ENCODE measurements at places on chromosomes 11 and 22. TPM values are rescaled to one million over a fixed set of nuclear protein-coding genes. Genes with fewer than 3 reads are reported as not detected.

RAG2 gene
- not detected for total RNA-seq

TSSK2 gene
- total RNA-seq = not detected

MAPK8IP2 gene
- 0.17 TPM for total RNA-seq

OLFML1 gene
- total RNA-seq = not detected

DNAJC24 gene
- 15.8 TPM for total RNA-seq

OR4A16 gene
- total RNA-seq = not detected

GAS2 gene
- total RNA-seq = 2.0 TPM

SNX32 gene
- total RNA-seq = 1.6 TPM

LRRC74B gene
- not detected for total RNA-seq

CARD16 gene
- 9.5 TPM for total RNA-seq

- peaks cover 50% of the 10 kb centered on the region for H3K4me1 ChIP-seq
- no peak for DNase-seq
- H3K27ac ChIP-seq = no peak overlapping the region
- no peaks in the 10 kb centered on the region for H3K27me3 ChIP-seq
- H3K36me3 ChIP-seq = peaks cover 26% of the 10 kb centered on the region
These were observed 33.5 kb downstream of the SPECC1L start for GRCh38 chr22:24304062-24304675.

DNA sequence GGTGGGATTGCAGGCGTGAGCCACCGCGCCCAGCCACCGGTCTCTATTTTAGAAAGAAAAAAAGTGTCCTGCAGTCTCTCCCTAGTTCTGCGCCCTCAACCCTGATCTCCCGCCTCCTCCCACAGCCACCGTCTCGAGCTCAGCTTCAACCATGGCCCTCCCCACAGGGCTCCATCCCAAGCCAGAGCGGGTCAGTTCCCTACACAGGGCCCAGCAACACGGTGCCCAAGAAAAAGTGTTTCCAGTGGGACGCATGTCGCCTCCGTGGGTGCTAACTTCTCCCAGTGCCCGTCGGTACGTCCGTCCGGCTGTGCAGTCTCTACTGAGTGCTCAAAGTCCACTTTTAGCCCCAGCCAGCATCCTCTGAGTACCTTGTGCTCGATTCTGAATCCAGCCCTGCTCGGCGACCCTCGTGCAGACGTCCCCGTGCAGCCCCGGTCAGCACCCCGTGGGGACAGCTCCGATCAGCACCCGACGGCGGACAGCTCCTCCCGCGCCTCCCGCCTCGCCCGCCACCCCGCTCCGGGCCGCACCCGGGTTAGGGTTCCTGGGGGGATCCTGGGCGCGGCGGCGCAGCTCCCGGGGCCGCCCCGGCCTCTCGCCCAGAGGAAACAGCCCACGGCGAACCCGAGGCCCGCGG, 657 bp upstream of the MAPK8IP2 start:
- H3K4me3 ChIP-seq = peak overlapping the region; percentile 25
- no peaks in the 10 kb centered on the region for H3K4me1 ChIP-seq
- no peak overlapping the region for H3K27ac ChIP-seq
- peaks cover 36% of the 10 kb centered on the region for H3K27me3 ChIP-seq
- peaks cover 4% of the 10 kb centered on the region for H3K36me3 ChIP-seq

- no peak overlapping the region for H3K27ac ChIP-seq
- H3K36me3 ChIP-seq = peaks cover 12% of the 10 kb centered on the region
- no peaks in the 10 kb centered on the region for H3K27me3 ChIP-seq
These were observed 10.7 kb upstream of the SUSD2 start for GRCh38 chr22:24170632-24171031.

- H3K27ac ChIP-seq = no peak overlapping the region
- H3K4me1 ChIP-seq = peaks cover 22% of the 10 kb centered on the region
- peak overlapping the region; percentile 49 for H3K4me3 ChIP-seq
- no peaks in the 10 kb centered on the region for H3K36me3 ChIP-seq
- DNase-seq = peak; percentile 73
These were observed 54.1 kb downstream of the WNT11 start for GRCh38 chr11:76152086-76152681.

DNA sequence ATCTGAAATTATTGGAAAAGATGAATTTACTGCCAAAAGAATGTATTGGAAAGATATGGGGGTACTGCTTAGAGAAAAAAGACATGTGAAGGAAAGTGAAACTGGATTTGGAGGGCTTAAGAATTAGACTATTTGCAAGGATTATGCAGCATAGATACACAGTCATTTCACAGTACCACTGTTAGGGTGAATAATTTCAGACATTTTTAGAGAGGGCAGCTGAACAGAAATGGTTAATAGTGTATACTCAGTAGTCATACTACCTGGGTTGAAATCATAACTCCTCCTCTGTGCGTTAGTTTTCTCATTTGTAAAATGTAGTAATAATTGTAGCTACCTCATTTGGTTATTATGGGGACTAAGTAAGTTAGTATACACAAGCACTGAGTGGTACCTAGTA, 33.0 kb downstream of the GAS2 start:
- H3K27ac ChIP-seq = no peak overlapping the region
- no peak overlapping the region for H3K4me3 ChIP-seq
- H3K36me3 ChIP-seq = no peaks in the 10 kb centered on the region
- peaks cover 24% of the 10 kb centered on the region for H3K4me1 ChIP-seq
- no peak for DNase-seq

- peaks cover 17% of the 10 kb centered on the region for H3K4me1 ChIP-seq
- peaks cover 7% of the 10 kb centered on the region for H3K27me3 ChIP-seq
- no peaks in the 10 kb centered on the region for H3K36me3 ChIP-seq
- H3K4me3 ChIP-seq = peak overlapping the region; percentile 86
- no peak overlapping the region for H3K27ac ChIP-seq
These were observed 602 bp upstream of the AQP11 start for GRCh38 chr11:77589181-77589520.

DNA sequence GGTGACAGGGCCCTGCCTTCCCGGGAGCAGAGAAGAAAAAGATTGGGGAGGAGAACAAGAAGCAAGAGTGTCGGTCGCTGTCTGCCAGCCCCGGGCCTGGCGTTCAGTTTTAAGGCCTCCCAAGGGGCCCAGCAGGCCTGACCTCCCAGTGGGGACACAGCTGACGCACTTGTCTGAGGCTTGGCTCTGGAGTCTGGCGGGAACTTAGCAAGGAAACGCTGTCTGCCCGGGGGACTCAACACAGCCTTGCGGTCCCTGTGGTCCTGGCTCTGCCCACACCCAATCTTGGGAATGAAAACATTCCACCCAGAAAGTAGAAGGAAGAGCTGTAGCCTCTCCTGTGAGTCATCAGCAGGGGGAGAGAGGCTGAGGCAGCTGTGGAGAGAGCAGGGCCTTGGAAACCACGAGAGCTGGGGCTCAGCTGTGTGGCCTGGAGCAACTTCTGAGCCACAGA, 54.4 kb downstream of the TRAF6 start:
- H3K36me3 ChIP-seq = peaks cover 57% of the 10 kb centered on the region
- H3K27ac ChIP-seq = no peak overlapping the region
- peaks cover 39% of the 10 kb centered on the region for H3K4me1 ChIP-seq
- H3K4me3 ChIP-seq = no peak overlapping the region
- DNase-seq = no peak
- no peaks in the 10 kb centered on the region for H3K27me3 ChIP-seq

- H3K4me3 ChIP-seq = no peak overlapping the region
- H3K4me1 ChIP-seq = no peaks in the 10 kb centered on the region
- H3K36me3 ChIP-seq = no peaks in the 10 kb centered on the region
- H3K27ac ChIP-seq = no peak overlapping the region
- no peak for DNase-seq
- H3K27me3 ChIP-seq = peaks cover 2% of the 10 kb centered on the region
These were observed 14.7 kb upstream of the SULT4A1 start for GRCh38 chr22:43876866-43877509.

- no peaks in the 10 kb centered on the region for H3K4me1 ChIP-seq
- no peak for DNase-seq
- peaks cover 9% of the 10 kb centered on the region for H3K27me3 ChIP-seq
- no peak overlapping the region for H3K27ac ChIP-seq
- H3K36me3 ChIP-seq = no peaks in the 10 kb centered on the region
These were observed 95.9 kb upstream of the FGF3 start for GRCh38 chr11:69915151-69915500.

GRCh38 chr22:17576470-17576869, 13.2 kb downstream of the SLC25A18 start:
- no peaks in the 10 kb centered on the region for H3K4me1 ChIP-seq
- peaks cover 5% of the 10 kb centered on the region for H3K27me3 ChIP-seq
- H3K27ac ChIP-seq = no peak overlapping the region
- DNase-seq = no peak
- H3K36me3 ChIP-seq = no peaks in the 10 kb centered on the region

DNA sequence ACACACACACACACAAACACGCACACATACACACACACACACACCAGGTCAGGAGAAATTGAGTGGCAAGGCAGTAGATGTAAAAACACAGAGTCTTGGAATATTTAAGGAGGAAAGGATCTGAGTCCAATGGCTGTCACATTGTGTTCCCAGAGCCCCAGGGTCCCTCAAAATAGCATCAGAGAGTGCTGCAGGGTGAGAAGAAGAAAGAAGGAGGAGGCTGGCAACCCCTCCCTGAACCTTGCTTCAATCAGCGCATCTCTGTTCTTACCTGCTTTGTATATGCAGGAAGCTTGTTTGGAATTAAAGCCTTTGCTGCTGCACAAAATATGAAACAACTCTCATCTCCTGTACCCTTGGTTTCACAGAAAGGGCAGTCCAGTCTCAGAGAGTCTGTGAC, 406.5 kb downstream of the MIAT start:
- H3K36me3 ChIP-seq = no peaks in the 10 kb centered on the region
- DNase-seq = no peak

- H3K27ac ChIP-seq = peak overlapping the region; percentile 15
- no peaks in the 10 kb centered on the region for H3K27me3 ChIP-seq
- peaks cover 63% of the 10 kb centered on the region for H3K36me3 ChIP-seq
- DNase-seq = no peak
These were observed 11.4 kb upstream of the JAML start for GRCh38 chr11:118236170-118236569.

DNA sequence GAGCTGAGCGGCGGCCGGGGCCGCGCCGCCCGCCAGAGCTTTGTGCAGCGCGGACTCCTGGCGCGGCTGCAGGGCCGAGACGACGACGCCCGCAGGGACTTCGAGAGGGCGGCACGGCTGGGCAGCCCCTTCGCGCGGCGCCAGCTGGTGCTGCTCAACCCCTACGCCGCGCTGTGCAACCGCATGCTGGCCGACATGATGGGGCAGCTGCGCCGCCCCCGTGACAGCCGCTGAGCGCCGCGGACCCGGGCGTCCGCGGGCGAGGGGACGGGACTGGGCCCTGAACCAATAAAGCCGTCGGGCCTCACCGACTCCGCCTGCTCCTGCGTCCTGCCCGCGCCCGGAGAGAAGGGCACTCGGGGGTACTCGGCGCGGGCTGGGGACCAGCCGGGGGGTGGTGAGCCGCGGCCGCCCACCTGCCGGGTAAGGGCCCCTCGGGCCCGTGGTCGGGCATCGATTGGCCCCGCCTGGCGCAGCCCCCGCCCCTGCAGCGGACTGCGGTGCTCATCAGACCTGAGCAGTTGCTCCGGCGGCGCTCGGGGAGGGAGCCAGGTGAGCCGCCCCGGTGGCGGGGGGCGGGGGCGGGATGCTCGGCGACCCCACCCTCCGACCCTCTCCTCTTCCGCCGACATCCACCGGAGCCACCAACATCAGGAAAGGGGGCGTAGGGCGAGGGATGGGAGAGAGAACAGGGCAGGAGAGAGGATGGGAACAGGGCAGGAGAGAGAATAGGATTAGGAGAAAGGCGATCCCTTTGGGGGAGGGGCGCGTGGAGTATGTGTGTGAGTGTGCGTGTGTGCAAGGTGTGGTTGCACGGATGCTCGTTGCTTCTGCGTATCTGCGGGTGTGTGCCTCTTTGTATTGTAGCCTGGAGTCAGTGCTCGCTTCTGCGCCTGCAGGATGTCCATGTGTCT, at the start of gene TMEM25:
Gene TMEM25, plus strand, starts transcription at position 510 of the 914 bp plus-strand sequence. CDS start 610 bp downstream, outside the sequence.
- peaks cover 21% of the 10 kb centered on the region for H3K4me1 ChIP-seq
- peak within 1 kb of the TSS; percentile 89 for H3K4me3 ChIP-seq
- H3K27ac ChIP-seq = peak within 1 kb of the TSS; percentile 88
- H3K36me3 ChIP-seq = peaks cover 8% of the 10 kb centered on the region

- peaks cover 2% of the 10 kb centered on the region for H3K27me3 ChIP-seq
- no peaks in the 10 kb centered on the region for H3K36me3 ChIP-seq
- no peak overlapping the region for H3K4me3 ChIP-seq
- H3K27ac ChIP-seq = no peak overlapping the region
- no peak for DNase-seq
These were observed 12.9 kb upstream of the POU2AF3 start for GRCh38 chr11:111285189-111286091.

GRCh38 chr11:130613396-130613795, 165.0 kb downstream of the ADAMTS15 start:
- H3K27ac ChIP-seq = no peak overlapping the region
- no peak overlapping the region for H3K4me3 ChIP-seq

GRCh38 chr11:43130616-43131015, 181.2 kb upstream of the API5 start:
- no peaks in the 10 kb centered on the region for H3K4me1 ChIP-seq
- no peaks in the 10 kb centered on the region for H3K27me3 ChIP-seq
- DNase-seq = no peak
- no peaks in the 10 kb centered on the region for H3K36me3 ChIP-seq

- H3K27ac ChIP-seq = no peak overlapping the region
- no peak for DNase-seq
- no peaks in the 10 kb centered on the region for H3K36me3 ChIP-seq
- H3K4me1 ChIP-seq = no peaks in the 10 kb centered on the region
- H3K27me3 ChIP-seq = peaks cover 4% of the 10 kb centered on the region
These were observed 19.1 kb downstream of the ARHGEF17 start for GRCh38 chr11:73326929-73327811.

DNA sequence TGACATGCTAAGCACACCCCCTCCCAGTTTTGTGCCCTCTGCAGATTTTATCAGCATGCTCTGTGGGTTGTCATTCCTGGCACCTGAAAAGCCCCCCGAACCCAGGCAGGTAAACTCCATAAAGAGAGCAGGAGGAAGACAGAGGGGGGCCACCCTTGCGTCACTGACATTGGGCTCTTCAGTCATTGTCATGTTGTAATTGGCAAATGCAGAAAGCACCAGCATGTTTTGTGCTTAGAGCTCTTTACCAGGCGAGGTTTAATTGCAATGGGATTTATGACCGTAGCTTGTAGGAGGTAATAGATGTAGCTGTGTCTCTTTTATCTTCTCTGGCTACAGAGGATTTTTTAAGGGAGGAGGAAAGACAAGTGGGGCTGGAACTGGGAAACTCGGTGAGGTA, 201.7 kb downstream of the GRIK4 start:
- no peaks in the 10 kb centered on the region for H3K4me1 ChIP-seq
- H3K36me3 ChIP-seq = no peaks in the 10 kb centered on the region
- H3K27me3 ChIP-seq = peaks cover 5% of the 10 kb centered on the region
- DNase-seq = no peak
- H3K4me3 ChIP-seq = no peak overlapping the region
- no peak overlapping the region for H3K27ac ChIP-seq

DNA sequence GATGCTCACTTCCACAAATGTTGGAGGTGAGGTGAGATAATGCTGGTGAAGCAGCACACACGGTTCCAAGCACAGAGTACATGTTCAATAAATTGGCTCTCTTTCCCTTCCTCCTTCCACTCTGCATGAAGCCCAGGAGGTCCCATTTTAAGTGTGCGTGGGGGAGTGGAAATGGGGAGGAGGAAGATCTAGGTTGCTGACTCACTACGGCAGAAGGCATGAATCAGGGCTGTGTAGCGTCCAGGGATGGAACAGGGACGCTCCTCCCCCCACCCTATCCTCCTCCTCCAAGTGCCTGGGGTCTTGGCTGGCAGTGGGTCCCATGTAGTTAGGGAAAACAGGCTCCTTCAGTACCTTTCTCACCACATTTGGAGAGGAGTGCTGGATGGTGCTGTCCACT, 44.2 kb downstream of the TRIM66 start:
- H3K36me3 ChIP-seq = peaks cover 27% of the 10 kb centered on the region
- H3K4me3 ChIP-seq = no peak overlapping the region
- H3K4me1 ChIP-seq = peaks cover 11% of the 10 kb centered on the region
- H3K27ac ChIP-seq = no peak overlapping the region
